ENCODE measurements at places on chromosomes 6 and 20.

DNA sequence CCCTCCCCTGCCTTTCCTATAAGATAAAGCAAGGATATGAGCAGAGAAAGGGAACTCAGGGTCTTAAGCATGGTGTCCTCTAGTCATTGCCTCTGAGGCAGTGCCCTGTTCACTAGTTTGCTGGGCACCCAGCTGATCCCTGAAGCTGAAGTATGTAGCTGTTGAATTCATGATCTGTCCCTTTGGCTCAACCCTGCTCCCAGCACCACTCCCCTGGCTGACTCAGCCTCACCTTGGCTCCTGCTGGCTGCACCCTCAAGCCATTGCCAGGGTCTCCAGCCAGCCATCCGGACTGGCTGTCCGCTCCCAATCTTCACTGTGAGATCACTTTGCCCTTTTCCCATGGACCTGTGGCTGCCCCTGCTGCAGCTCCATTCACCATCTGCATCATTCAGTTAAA, 25.9 kb upstream of the UST start:
- no peak for DNase-seq

- DNase-seq, result no peak
These were observed 176.4 kb upstream of the MYLIP start for GRCh38 chr6:15952231-15953151.

DNA sequence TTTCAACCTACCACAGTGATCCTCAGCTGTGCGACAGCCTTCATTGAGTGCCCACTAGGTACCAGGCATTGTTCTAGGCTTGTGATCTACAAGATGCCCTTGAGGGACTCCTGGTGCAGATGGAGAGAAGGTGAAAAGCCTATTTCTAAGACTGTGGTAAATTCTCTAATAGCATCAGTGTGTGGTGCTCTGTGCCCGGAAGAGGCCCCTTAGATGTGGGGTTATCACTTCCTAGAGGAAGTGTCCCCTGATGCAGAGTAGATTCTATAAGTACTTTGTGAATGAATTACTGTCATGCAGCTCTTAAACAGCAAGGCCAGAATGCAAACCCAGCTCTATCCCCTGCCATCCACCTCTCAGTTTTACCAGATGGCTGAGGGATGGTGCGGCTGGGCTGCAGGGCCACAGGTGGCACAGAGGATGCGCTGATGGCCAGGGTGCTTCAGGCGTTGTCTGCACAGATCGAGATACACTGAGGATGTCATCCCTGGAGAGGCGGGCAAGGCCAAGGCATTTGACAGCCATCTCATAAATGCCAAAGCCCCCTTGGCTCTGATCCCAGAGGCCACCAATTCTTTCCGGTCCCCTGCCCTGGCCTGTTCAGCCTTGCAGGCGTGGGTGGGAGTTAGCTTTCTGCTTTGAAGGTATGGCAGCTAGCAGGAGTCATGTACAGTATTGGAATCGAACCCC, 96.7 kb downstream of the TOX2 start:
- DNase-seq, result no peak

- DNase-seq, result peak; percentile 71
These were observed 200.4 kb downstream of the UTRN start for GRCh38 chr6:144485531-144485930.

GRCh38 chr6:160461641-160462040, 113.5 kb downstream of the SLC22A3 start:
- peak; percentile 4 for DNase-seq

DNA sequence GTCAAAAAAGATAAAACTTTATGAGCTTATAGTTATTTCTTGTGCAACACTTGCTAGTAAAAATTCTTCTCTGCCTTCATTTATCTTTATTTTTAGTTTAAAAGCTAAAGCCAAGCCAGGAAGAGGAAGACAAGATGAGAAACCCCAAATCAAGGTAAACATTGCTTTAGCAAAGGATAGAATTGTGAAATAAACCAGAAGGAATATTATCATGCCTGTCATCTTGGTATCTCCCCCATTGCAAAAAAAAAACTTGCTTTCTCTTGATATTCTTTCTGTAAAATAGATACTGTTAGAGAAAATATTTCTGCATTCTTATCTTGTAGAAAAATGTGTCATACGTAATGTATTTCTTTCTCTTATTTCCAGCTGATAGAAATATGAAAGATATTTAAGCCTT, 432.8 kb downstream of the GJA1 start:
- DNase-seq, result no peak

DNA sequence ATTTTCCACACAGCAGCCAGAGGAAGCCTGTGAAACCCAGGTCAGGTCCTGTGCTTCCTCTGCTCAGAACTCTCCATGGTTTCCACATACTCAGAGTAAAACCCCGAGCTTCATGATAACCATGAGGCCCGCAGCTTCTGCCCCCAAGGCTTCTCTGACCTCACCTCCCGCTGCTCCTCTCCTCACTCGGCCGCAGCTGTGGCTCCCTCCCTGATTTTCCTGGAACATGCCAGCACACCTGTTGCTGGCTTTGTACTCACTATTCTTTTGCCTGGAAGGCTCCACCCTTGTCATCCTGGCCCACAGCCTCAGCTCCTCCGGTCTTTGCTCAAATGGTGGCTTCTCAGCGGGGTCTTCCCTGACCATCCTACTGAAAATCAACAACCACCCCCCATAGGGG, 341.7 kb downstream of the PREX1 start:
- peak; percentile 30 for DNase-seq

- no peak for DNase-seq
These were observed 55.4 kb downstream of the CTNNBL1 start for GRCh38 chr20:37749218-37749617.

GRCh38 chr6:34496103-34496685, 30.3 kb downstream of the PACSIN1 start:
- no peak for DNase-seq

DNA sequence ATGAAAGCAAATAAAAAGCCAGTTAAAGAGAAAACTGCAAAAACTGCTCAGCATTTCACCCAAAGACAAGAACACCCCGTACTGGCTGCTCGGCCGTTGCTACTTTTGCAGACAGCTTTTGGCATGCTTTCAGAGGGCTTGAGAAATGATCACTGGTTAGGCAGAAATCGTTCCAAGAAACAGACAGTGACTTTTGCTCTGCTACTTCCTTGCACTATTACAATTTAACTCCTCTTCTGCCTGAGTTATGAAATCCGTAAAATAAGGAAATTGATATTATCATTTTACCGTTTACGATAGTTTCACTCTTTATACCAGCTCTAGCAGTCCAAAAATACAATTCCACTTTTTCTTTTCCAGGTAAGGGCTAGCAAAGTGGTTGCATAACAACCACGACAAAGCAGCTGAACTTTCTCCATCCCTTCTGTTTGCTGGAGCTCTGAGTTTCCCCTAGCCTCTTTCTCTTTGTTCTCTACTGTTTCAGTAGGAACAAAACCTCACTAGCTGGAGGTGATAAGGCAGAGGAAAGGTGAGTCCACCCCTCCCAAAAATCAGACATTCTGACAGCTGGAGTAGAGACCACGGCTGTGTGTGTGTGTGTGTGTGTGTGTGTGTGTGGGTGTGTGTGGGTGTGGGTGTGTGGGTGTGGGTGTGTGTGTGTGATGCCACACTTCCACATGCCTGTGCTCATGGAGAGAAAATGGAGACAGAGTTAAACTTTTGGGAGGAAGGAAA, 191.8 kb upstream of the RREB1 start:
- peak; percentile 57 for DNase-seq

GRCh38 chr20:44204832-44205215, 5.7 kb downstream of the OSER1 start:
- no peak for DNase-seq

DNA sequence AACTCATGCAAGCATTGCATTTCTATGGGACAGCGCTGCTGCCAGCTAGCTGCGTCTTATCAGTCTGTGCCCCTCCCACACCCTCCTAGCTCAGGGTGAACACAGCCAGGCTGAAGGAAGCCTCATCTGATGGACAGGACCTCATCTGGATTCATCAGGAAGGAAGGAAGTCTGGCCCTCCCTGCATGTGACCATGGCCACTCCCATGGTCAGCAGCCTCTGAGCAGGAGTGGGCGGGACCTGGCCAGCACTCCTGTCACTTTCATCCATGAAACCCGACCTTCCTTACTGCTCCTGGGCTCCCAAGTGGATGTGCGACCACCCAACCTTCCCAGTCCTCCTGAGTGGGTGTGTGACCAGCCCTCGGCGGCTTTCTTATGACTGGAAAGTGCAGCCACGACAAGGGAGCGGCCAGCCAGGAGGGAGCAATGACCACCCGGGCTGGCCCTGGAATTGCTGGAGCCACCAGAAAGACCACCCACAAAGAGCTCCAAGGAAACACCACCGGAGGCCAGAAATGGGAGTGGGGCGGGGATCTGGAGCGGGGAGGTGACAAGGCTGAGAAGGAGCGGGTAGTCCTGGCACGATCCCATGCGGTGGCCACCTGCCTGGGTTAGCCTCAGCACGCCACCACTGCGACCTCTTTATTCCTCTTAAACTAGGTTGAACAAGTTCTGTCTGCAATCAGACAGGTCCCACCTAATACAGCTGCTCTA, 241.2 kb downstream of the TTLL2 start:
- DNase-seq, result no peak

DNA sequence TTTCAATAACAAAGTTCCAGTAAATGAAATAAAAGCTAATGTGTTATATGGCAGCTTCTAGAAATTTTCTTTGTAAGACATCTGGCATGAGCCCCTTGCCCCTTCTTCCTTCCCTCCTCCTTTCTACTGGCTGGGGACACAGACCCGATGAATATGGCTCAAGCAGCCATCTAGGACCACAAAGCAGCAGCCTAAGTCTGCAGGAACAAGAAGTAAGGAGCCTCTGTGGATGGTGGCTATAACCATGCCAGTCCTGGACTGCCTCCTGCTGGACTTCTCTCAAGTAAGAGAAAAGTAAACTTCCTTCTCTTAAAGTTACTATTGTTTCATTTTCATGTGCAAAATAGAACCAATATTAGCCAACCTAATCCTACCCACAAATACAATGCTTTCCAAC, 114.9 kb upstream of the DST start:
- peak; percentile 50 for DNase-seq

DNA sequence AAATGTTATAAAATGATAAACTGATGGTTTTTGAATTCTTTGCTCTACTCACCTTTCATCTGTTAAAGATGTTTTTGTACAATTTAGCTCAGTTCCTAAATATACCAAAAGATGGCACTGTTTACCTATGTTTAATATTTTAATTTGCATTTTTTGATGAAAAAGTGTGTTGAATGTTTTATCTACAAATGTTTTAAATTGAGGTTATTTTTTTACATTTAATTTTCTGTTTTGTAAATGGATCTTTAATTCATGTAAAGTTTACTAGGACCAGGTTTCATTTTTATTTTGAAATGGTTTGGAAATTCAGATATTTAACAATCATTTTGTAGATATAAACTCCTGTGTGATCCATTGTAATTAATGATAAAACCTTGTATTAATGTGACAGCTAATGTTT, 30.0 kb downstream of the CDKAL1 start:
- peak; percentile 62 for DNase-seq

- DNase-seq, result peak; percentile 86
These were observed 283.7 kb downstream of the CD83 start for GRCh38 chr6:14401246-14401645.

GRCh38 chr6:30200551-30201281, 12.5 kb downstream of the TRIM26 start:
- no peak for DNase-seq

- no peak for DNase-seq
These were observed 90.6 kb downstream of the MRPL14 start for GRCh38 chr6:44036699-44037101.

- no peak for DNase-seq
These were observed 10.9 kb downstream of the PPIL6 start for GRCh38 chr6:109429496-109429895.

GRCh38 chr6:71396410-71396801, 107.8 kb downstream of the OGFRL1 start:
- DNase-seq, result no peak

DNA sequence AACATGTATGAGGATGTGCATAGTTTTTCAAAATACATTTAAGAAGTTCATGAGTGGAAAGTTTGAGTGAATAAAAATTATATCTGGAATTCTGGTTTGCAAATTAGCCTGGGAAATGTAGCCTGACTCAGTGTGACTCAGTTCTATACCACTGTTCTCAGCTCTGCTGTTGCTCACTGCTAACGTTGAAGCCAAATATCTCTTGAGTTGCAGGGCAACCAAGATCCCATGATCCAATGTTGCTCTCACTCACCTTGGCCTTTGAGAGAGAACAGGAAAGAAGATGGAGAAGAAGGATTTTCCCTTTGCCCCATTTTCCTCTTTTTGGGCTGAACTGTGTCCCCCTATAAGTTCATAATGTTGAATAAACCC, 28.9 kb downstream of the PSMB9 start:
- no peak for DNase-seq

DNA sequence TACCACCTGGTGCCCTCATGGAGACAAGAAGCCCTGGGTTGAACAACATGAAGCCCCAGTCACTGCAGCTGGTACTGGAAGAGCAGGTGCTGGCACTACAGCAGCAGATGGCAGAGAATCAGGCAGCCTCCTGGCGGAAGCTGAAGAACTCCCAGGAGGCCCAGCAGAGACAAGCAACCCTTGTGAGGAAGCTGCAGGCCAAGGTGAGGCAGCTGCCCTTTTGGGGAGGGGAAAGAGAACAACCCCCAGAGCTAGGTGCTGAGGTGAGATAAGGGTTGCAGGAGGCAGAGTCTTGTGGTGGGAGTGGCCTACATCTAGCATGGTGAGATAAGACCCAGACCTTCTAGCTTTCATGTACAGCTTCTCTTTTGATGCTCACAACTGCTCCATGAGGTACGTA, 7.0 kb downstream of the CEP250 start:
- DNase-seq, result peak; percentile 70

- DNase-seq, result peak; percentile 75
These were observed 24.7 kb downstream of the TTLL9 start for GRCh38 chr20:31894980-31895675.

GRCh38 chr6:9467741-9468140, 947.1 kb downstream of the TFAP2A start:
- no peak for DNase-seq

- DNase-seq, result no peak
These were observed 20.5 kb downstream of the CAPN11 start for GRCh38 chr6:44179072-44179536.

DNA sequence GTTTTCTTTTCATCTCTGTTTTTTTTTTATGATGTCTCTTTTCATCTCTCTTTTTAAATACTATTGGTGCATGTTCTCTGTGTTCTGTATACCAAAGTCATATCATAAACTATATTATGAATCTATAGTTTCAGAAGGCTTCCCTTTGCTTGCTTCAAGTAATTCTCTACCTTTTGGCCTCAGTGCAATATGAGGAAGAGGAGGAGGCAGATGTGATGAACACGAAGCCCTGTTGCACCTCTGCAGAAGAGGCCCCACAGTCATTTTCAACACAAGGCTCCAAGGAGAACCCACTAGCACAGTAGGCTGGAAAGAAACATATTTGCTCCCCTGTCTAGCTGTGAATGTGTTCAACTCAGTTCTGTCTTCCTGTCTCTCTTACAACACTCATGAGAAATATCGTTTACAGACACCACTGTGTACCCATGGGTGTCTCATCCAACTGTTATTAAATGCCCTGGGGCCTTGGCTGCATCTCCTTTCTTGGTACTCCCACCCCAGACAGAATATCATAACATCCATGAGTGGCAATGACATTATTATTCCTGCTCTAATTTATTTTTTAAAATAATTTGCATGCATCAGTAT, 122.6 kb upstream of the SHLD1 start:
- DNase-seq, result no peak

Data from myocyte (in vitro differentiated cells).